ENCODE measurements at places on chromosomes 1 and 21.

- no peak for DNase-seq
These were observed 1.9 kb upstream of the SAMD13 start for GRCh38 chr1:84299536-84300170.

- DNase-seq = no peak
These were observed 148.0 kb upstream of the ZRANB2 start for GRCh38 chr1:71228742-71229365.

GRCh38 chr1:166675213-166675612 is 164.1 kb upstream of the POGK start:
- DNase-seq = no peak

DNA sequence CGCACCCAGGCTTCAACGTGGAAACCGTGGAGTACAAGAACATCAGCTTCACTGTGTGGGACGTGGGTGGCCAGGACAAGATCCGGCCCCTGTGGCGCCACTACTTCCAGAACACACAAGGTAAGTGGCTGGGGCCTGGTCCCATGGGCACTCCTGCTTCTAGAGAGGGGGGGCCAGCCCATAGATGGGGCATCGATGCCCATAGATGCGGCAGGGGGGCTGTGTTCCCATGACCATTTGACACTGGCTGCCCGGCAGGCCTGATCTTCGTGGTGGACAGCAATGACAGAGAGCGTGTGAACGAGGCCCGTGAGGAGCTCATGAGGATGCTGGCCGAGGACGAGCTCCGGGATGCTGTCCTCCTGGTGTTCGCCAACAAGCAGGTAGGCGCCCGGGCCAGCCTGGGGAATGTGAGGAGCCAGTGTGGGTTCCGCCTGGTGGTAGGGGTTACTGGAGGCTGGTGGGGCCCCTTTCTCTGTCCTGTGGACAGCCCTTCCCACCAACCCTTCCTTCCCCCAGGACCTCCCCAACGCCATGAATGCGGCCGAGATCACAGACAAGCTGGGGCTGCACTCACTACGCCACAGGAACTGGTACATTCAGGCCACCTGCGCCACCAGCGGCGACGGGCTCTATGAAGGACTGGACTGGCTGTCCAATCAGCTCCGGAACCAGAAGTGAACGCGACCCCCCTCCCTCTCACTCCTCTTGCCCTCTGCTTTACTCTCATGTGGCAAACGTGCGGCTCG is 5.6 kb downstream of the C1orf35 start:
- no peak for DNase-seq

DNA sequence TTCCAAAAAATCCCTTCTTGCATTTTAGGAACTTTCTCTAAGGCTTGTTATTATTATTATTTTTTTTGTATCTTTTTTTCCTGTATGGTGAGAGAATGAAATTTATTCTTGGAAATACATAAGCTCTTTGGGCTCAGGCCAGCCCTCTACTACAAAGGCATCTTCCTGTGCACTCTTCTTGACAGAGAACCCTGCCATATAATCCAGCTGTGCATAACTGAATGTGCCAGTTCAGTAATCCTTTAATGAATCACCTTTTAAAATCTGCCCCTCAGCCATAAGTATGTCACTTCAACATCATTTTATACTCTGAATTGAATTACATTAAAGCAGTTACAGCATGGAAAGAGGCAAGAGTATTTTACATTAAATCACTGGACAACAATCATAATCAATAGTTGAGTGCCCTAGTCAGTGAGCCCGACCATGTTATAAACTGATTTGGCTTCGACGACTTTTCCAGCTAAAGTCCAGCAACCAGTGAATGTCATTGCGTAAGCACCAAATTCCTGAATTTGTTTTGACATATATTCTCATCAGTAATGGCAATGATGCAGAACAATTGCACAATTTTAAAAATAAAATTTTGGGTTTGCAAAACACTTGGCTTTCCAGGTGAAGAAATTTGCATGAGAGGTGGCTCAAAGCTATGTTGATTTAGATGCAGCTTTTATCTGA is 59.2 kb upstream of the KCNK2 start:
- DNase-seq = no peak

DNA sequence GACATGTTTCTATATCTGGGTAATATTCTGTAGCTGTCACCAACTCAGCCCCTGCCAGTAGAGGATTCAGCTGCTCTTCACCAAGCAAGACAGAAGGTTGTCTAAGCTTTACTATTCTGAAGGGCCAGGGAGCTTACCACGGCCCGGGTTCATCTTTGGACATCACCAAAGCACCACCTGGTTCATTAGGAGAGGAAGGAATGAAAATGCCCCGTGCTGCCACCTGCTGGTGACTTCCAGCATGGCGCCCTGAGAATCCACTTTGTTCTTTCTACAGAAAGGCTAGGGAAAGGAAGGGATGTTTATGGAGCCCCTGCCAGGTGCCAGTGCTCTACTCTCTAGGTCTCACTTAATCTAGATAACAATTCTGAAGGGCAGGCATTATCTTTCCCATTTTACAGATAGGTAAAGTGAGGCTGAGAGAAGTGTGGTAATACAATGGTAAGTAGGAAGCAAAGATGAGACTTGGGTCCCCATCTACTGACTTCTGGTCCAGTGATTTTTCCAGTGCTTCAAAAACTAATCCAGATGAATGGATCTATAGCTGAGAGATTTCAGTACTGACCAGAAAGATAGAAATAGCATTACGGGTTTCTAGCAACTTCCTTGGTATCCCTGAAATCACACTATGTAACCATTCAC is 79.5 kb downstream of the BEND5 start:
- no peak for DNase-seq

- DNase-seq = no peak
These were observed 56.0 kb downstream of the CD247 start for GRCh38 chr1:167462341-167462740.
